KG1 (cell line): ENCODE measurements at places on chromosomes 13 and 19.

DNA sequence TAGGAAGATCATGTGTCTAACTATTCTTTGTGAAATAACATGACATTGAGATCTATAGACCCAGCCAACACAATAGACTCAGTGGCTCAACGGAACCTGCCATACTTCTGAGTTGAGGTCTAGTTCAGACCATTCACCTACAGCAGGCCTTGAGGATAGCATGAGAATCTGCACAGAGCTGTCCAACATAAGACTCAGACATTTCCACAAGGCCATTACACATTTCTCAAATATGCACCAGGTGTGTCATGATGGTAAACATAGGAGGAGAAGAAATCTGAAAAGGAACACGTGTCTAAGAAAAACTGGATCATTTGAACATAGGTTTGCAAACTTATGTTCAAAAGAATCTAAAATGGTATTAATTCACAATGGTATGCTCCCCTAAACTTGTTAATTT lies 421.4 kb downstream of the SLITRK6 start:
- DNase-seq = no peak

DNA sequence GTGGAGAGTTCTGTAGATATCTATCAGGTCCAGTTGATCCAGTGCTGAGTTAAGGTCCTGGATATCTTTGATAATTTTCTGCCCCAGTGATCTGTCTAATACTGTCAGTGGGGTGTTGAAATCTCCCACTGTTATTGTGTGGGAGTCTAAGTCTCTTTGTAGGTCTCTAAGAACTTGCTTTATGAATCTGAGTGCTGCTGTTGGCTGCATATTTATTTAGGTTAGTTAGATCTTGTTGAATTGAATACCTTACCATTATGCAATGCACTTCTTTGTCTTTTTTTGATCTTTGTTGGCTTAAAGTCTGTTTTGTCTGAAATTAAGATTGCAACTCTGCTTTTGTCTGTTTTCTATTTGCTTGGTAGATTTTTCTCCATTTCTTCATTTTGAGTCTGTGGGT lies 15.4 kb downstream of the AP1M1 start:
- no peak for DNase-seq

GRCh38 chr19:14333101-14333871 lies 48.0 kb upstream of the ADGRE5 start:
- DNase-seq = no peak

GRCh38 chr13:41562083-41562482 lies 104.7 kb downstream of the RGCC start:
- no peak for DNase-seq

DNA sequence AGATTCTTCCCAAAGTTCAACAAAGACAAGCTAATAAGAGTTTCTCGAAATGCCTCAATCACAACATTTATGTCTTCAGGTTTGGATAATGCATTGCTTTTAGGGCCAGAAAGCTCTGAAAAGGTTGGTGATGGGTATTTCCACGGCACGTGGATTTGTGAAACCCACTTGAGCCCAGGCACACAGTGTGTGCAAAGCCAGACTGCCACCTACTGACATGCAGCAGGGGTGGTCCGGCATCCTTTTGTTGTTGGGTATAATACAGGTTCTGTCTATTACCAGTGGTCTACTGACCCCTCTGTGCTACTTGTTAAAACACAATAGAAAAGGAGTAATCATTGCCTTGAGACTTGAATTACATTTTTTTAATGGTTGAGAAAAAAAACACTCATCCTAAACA lies 225.6 kb downstream of the RAP2A start:
- DNase-seq = no peak

- no peak for DNase-seq
Observed at GRCh38 chr13:35838356-35838755, 292.8 kb downstream of the DCLK1 start.

GRCh38 chr13:40665126-40666044 lies 1.1 kb downstream of the FOXO1 start:
- DNase-seq = no peak

DNA sequence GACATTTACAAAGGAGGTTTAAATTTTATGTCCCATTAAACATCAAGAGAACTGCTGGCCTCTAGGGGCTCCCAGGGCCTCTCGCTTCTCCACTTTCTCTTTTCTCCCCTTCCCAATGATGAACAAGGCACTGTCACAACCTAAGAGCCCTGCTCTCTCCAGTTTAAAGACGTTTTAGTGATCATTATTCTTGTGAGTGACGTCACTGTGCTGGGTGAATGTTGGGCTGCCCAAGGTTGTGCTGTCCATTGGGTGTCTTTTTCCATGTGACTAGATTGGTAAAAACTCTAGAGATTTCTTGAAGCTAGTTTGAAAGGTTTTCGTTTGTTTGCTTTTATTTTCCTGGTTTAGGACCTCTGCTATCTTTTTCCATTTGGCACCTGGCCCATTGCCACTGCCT lies 602.6 kb downstream of the PCDH9 start:
- DNase-seq = no peak

- no peak for DNase-seq
Observed at GRCh38 chr19:42443944-42444398, 1.2 kb upstream of the CXCL17 start.

- DNase-seq = no peak
Observed at GRCh38 chr13:107296804-107297203, 728.9 kb upstream of the ARGLU1 start.

GRCh38 chr19:23509686-23510450 lies 114.6 kb upstream of the ZNF91 start:
- DNase-seq = no peak

- no peak for DNase-seq
Observed at GRCh38 chr13:79374578-79374977, 31.5 kb downstream of the RBM26 start.

DNA sequence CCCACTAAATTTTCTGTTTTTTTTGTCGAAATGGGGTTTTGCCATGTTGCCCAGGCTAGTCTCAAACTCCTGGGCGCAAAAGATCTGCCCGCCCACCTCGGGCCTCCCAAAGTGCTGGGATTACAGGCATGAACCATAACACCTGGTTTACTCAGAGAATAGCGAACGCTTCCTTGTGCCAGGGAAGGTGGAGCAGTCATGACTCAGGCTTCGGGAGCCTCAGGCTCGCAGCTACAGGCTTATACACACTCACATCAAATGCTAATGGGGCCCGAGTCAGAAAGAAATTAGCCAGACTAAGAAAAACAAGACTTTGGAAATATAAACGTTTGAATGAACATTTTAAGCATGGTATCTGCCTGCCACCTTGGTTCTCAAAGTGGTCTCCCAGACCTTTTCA lies 11.0 kb upstream of the TPT1 start:
- no peak for DNase-seq

GRCh38 chr13:18212873-18213272 lies 968.8 kb downstream of the TUBA3C start:
- no peak for DNase-seq

GRCh38 chr13:31166591-31166990 lies 4.9 kb upstream of the HSPH1 start:
- no peak for DNase-seq

- DNase-seq = no peak
Observed at GRCh38 chr13:96551546-96551945, 442.7 kb downstream of the OXGR1 start.

DNA sequence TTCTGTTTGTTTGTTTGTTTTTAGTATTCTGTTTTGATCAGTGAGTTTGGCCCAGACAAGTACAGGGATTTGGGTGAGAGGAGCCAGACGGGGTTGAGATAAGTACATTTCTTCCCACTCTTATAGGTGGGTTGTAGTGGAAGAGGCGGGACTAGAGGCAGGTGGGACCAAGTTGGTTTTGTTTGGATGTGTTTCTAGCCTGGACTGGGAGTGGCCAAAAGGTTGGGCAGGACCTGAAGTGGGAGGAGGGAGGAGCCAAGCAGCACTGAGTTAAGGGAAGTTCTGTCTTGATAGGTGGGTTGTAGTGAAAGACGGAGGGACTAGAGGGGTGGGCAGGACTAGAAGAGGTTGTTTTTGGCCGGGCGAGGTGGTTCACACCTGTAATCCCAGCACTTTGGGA lies 9.0 kb downstream of the DNASE2 start:
- DNase-seq = no peak

- no peak for DNase-seq
Observed at GRCh38 chr13:46571189-46571908, 18.4 kb downstream of the LRCH1 start.

DNA sequence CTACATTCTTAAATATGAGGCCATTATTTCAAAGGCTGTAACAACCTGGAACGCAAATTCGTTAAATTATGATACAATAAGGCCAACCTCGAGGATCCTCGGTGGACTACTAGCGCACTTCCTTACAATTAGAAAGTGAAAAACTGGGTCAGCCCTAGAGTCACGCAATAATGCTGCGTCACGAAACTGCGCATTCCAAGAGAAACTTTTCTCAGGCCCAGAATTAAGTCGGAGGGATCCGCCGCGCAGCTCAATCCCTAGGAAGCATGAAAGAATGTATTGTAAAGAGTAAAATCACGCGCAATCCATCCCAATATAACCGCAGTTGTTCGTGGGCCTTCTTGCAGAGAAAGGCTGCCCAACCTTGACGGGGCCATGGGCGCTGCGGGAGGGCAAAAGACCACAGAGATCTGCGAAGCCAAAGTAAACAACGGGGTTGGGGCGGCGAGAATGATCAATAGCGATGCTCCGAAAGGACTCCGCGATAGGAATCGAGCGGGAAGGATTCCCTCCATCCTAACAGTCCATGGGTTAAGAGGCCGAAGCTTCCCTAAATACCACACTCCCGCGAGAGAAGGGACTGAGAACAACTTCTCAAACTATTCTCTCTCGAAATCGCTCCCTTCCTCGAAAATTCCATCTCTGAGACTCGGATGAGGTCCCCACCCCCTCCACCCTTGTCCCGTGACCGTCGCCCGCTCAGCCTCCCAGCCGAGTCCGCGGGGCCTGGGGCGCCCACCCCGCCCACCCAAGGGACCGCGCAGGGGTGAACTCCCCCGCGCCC lies 564 bp downstream of the SPART start:
- DNase-seq = peak; percentile 75

GRCh38 chr13:25933520-25933919 lies 118.3 kb downstream of the SHISA2 start:
- no peak for DNase-seq

DNA sequence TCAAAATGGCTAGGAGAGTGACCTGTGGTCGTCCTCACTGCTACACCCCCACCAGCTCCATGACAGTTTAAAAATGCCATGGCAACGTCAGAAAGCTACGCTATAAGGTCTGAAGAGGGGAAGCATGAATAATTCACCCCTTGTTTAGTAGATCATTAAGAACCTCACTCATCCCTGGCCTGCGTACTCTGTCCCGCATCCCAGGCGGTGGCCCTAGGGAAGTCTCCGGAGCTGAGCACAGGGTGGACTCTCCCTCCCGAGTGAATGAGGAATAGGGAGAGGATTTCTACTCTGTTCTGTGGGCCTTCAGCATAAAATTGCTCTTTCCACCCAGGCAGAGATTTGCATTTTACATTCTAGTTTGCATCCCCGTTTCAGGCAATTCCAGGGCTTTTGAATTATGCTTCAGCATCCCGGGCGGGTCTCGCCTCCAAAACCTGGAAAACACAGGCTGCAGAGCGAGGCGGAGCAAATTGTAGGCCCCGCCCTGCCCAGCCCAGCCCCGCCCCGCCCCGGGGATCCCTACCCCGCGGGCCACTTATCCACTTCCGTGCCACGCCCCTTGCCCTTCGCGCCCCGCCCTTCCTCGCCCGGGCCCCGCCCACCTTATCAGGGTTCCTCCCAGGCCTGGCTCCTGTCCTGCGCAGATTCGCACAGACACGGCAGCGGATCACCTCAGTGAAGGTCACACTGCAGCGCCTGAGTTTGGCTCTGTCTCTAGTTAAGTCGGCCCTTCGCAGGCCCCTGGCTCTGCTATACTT lies 7.5 kb upstream of the ZNF525 start:
- DNase-seq = no peak

DNA sequence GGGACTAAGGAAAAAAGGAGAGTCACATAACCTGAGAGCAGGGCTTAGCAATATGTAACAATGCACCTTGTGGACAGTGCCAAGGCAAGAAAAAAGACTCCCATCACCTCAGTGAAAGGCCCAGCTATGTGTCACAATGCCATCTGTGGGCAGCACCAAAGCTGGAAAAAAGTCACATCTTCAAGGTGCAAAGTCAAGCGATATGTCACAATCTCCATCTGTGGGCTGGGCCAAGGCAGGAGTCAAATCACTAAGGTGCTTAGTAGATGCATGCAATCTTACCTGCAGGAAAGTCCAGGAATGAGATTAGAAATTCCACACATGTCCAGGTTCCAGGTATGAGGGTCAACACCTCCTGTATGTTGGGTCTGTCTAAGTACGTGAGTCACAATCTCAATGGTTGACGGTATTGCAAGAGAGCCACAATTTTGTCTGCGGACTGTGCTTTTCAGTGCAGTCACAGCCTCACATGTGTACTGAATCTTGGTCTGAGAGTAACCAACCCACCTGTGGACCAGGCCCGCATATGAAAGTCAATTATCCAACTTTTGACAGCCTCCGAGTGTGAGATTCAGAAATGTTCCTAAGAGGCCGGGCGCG lies 14.8 kb upstream of the ZNF43 start:
- no peak for DNase-seq

- peak; percentile 68 for DNase-seq
Observed at GRCh38 chr19:10085641-10086590, at the start of gene SHFL. Gene SHFL, plus strand, starts transcription at chr19:10086317. Its CDS starts 111 bp downstream, at chr19:10086428.

GRCh38 chr19:30682999-30683536 lies 310.9 kb downstream of the ZNF536 start:
- no peak for DNase-seq

DNA sequence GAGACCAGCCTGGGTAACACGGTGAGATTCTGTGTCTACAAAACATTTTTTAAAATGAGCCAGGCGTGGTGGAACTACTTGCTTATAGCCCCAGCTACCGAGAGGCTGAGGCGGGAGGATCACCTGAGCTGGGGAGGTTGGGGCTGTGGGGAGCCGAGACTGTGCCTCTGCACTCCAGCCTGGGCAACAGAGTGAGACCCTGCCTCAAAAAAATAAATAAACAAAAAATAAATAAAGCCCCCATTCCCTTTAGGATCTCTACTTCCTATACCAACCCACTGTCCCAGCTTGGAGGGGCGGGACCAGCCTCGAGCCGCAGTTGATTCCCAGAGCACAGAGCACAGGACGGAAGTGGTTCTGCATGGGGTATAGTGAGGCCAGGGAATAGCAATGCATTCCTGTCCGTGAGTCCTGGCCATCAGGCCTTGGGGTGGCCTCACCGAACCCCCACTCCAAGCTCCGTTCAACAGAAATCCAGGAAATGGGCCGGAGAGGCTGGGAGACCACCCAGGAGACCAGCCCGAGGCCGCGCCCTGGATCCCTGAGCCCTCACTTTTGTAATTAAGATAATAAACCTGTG lies 4.9 kb upstream of the PTBP1 start:
- DNase-seq = no peak

DNA sequence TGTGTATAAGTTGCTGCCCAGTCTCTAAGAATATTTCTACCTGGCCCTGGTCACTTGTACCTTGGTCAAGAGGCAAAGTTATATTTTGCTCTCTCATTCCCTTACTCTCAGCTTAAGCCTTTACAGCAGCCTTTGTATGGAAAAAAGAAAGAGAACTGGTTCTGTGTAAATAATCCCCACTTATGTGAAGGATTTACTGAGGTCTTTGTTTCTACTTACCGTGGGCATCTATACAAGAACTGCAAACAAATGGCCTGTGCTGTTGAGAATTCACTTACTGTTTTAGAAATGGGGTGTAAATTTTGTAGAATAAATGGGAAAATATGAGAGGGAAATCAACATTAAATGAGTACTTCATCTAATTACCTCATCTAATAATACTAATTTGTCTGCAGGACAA lies 267.4 kb downstream of the PCDH20 start:
- DNase-seq = no peak
